Stimulated activated CD4-positive, alpha-beta T cell treated with anti-CD3 and anti-CD28 coated beads, Interleukin-1b, Interleukin-23, amount 100 ng/mL, for 1 hour (primary cell): ENCODE measurements at places on chromosomes 5 and 9.
A peak's percentile ranks its signal among the peaks of the same experiment; 100 is the strongest.

GRCh38 chr5:170077526-170077925, 28.2 kb upstream of the FOXI1 start:
- no peak for DNase-seq

- no peak for DNase-seq
Observed at GRCh38 chr5:137615171-137615775, 116.1 kb upstream of the SPOCK1 start.

DNA sequence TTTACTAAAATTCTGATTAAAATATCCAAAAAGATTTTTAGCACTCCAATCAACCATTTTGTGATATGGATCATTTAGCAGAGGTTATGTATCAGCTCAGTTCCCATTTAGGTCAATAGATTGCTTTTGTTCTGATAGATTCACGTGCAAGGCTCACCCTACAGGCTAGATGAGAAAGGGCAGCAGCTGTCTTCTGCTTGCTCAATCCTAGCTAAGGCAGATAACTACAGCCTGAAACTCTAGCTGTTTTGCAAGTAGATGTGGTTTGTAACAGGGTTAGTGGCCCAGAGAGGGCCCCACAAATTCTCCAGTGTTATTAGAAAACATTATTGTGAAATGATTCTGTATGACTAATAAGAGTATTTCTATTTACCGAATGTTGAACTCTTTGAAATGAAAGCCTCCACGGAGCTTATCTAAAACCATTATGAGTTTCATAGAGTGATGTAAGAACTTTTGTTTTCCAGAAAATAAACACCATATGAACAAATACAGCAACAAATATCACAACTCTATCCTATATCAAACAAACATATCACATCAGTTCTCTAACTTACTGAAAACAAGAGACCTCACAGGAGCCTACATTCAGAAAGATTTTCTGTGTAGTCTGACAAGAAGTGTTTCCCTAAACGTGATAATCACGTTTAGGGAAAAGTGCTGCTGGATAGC, 841.9 kb upstream of the ACO1 start:
- no peak for DNase-seq

DNA sequence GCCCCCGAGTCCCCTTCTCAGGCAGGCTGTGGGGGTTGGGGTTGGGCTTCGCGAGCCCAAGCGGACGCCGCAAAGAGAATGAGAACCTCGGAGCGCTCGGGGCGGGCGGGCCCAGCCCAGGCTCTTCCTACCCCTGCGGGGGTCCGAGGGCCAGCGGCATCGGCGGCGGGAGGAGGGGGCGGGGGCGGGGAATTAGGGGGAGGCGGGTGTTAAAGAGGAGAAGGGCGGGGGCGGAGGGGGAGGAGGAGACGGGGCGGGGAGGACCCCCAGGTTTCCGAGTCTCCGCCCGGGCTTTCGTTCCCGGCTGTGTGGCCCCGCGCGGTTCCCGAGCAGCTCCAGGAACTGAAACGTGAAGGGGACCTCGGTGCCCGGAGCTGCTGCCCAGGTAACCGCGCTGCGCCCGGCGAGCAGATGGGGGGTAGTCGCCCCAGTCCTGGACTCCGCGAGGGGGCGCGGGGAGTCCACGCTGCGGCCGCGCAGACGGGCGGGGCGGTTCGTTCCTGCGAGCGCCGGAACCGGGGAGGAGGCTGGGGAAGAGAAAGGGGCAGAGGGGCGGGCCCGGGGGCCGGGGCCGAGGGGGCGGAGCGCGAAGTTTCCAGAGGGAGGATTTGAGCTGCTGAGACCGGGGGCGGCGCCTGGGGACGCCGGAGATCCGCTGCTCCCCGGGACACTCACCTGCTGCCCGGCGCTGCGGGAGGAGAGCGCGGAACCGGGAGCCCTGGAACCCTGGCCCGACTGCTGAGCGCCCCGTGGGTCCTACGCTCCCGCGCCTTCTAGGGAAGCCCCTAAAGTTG, 38.4 kb upstream of the PLEKHG4B start:
- peak; percentile 12 for DNase-seq

DNA sequence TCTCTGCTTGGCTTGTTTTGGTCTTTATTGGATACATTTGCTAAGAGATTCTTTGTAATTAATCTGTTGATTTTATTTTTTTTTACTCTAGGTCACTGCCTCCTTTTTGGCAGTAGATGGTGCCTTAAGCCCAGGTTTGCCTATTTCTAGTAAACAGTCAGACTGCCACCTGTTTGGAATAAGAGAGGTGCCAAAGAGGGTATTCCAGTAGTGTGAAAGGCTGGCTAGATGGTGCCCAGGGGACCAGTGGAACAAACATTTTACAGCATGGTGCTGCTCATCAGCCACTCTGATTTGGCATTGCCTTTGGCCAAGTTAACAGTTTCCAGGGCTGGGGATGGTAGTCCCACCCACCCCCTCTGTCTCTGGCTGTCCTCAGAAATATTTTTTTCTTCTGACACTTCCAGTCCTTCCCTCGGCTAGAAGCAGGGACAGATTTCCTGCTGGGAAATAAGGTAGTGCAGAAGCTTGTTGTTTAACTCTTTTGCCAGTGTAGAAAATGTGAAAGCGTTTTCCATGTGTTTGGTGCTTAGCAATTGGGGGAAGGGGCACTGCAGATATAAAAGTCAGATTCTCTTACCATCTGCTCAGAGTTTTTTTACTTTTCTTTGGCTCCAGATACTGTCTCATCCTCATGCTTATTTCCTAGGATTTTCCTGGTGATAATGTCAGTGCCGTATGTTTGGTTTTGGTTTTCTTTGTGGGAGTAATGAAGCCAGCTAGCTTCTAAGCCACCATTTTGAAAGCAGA, 36.6 kb upstream of the FBXL7 start:
- DNase-seq = no peak

DNA sequence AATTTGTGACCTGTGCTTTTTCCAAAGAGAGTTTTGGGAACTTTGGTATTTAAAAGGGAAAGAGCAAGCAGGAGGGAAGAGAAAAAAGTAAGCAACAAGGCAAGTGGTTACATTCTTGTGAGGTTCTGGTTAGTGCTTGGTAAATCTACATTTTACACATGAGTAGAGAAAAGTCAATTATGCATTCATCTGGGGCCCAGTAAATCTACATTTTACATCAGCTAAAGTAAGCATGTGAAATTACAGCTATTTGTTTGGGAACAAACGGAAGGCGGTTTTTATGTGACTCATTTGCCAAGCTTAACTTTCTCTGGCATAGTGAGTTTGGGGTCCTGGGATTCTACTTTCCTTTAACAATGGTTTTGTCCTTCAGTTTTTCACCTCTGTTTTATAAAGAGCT, 102.2 kb downstream of the SNX18 start:
- DNase-seq = no peak

DNA sequence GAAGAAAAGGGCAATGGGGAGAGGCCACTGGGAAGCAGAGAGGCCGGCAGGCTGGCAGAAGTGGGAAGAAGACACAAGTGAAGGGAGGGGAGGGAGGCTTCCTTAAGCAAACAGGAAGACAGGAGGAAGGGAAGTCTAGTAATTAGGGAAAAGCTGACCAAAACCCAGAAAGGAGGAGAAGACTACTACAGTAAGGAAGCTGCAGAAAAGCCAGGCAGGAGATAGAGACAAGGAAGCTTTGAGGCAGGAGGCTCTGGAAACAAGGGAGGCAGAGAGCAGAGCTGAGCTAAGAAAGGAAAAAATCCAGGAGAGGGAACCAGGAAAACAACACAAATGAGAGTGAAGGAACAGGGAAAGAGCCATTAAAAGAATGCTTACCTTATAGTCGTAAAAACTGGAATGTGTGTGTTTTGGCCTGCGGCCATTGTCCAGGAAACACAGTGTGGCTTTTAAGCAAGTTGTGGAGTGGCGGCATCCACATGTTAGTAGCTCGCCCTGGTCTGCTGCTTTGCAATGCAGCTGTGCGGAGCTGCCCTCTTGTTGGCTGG, 317.1 kb upstream of the CLINT1 start:
- no peak for DNase-seq

- DNase-seq = peak; percentile 29
Observed at GRCh38 chr9:133709015-133709611, 29.0 kb downstream of the SARDH start.

- DNase-seq = no peak
Observed at GRCh38 chr5:168073311-168073710, 218.1 kb upstream of the WWC1 start.

- DNase-seq = no peak
Observed at GRCh38 chr5:62077823-62078550, 228.0 kb upstream of the KIF2A start.

GRCh38 chr9:1311462-1312042, 261.4 kb downstream of the DMRT2 start:
- DNase-seq = no peak

- DNase-seq = no peak
Observed at GRCh38 chr9:3879315-3879714, 353.5 kb upstream of the RFX3 start.

DNA sequence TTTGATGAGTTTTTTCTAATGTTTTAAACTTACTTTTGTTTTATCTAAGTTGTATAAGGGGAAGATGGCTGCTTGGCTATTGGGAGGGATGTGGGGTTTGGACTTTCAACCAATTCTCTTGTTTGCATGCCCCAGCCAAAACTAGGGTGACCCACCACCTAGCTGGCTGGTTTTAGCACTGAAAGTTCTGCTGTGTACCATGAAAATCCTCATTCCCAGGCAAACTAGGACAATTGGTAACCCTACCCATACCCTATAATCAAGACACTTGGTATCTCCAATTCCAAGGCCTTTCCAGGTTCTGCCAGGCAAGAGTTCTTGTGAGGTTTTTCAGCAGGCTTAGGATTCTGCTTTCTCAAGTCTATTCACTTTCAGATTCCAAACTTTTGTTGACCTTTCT, 13.1 kb downstream of the RAB3C start:
- no peak for DNase-seq

DNA sequence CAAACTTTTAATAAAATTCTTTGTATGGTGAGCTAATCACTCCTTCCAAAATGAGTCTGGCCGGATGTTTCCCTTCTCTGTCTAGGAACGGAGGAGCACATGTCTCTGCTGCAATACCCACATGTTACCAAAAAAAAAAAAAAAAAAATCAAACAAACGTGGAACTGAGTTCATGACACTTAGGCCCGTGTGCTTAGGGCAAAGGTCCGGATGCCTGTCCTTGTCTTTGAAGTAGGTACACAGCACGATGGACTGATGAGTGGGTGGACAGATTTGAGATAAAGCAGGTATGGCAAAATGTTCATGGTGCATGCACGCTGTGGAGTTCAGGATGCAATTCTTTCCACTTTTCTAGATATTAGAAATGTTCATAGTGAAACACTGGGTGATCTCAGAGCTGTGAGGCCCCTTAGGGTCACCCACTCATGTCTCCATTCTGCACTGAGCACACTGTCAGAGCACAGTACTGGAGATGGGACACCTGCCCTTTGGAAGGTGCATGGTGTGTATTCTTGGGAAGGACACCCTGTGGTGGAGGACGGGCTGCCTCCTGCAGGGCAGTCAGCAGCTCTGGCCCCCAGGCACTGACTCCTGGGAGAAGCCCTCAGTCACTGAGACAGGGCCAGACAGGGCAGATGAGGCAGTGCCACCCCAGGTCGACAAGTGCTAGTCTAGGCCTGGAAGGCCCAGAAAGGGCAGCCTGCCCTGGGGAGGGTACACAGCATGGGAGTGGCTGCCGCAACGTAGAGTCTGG, 43.6 kb downstream of the GADD45G start:
- no peak for DNase-seq

DNA sequence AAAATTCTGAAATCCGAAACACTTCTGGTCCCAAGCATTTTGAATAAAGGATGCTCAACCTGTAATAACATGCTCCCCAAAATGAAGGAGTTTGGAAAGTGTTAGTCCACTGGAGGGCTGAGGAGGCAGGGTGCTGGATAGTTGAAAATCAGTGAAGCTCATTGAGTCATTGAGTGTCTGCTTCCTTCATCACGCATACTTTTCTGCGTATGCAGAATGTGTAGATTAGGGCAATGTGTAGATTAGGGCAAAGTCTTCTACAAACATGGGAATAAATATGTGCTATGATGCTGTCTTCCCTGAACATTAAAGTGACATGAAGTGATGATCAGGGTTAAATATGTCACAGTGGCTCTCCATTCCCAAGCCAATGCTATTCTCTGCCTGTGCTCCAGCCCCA, 193.8 kb downstream of the CFAP90 start:
- DNase-seq = no peak

GRCh38 chr5:147382776-147383175, 127.1 kb downstream of the DPYSL3 start:
- DNase-seq = no peak
